ENCODE measurements at places on chromosomes 1 and 21.

DNA sequence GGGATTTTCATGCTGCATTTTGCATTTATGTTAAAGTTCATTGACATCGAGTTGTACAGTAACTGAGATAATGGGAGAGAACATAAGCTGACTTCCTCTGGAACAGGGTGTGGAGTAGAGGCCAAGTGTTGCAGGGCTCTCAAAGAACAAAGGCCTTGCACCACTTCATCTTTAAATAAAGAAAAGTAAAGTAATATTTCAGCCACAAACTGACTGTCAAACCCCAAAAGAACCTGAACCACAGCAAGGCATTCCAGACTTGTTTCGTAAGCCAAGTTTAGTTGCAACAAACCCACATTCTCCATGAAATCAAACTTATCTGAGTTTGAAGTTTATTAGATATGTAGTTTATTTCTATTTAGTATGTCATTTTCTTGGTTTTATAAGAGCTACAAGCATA, 19.1 kb upstream of the HMGCS2 start:
- H3K4me1 ChIP-seq = no peaks in the 10 kb centered on the region
- H3K4me3 ChIP-seq = no peak overlapping the region
- H3K27me3 ChIP-seq = peaks cover 9% of the 10 kb centered on the region
- H3K27ac ChIP-seq = no peak overlapping the region

GRCh38 chr1:164592634-164593033, 33.6 kb downstream of the PBX1 start:
- no peak overlapping the region for H3K4me3 ChIP-seq
- DNase-seq = no peak
- no peak overlapping the region for H3K27ac ChIP-seq
- no peaks in the 10 kb centered on the region for H3K4me1 ChIP-seq
- no peaks in the 10 kb centered on the region for H3K36me3 ChIP-seq

DNA sequence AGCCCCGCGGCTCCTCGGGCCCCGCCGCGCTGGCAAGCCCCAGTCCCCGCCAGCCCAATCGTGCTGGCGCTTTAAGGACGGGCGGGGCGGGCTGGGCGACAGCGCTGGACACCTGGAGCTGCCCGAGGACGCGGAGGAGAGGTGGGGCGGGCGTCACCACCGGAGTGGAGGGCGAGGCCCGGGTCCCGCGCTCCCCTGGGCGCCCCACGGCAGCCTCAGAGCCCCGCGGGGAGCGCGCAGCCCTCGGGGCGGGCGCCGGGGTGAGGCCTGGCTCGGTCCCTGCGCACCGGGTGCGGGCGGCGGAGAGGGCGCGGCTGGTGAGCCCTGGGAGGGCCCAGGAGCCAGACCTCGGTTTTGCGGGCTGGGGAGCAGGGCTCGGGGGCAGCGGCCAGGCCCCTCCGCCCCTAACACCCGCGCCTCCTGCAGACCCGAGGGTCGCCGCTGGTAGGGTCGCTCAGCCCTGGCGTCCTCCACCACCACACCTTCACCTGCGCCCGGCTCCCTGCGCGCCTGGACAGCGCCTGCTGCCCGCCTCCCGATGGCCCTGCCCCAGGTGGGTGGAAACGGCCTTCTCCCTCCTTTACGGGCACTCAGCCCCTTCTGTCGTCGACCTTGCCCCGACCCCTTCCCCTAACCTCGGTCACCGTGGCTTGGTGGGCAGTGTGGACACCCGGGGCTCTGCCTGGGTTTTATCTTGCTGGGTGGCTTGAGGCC, at the start of gene TMEM61:
TSS of gene TMEM61 (plus strand) at position 101 of the 714 bp plus-strand sequence. CDS start at position 539, 438 bp downstream.
- H3K4me3 ChIP-seq = no peak within 1 kb of the TSS
- no peaks in the 10 kb centered on the region for H3K4me1 ChIP-seq
- H3K27me3 ChIP-seq = peaks cover 20% of the 10 kb centered on the region
- DNase-seq = no peak
- no peak within 1 kb of the TSS for H3K27ac ChIP-seq
- no peaks in the 10 kb centered on the region for H3K36me3 ChIP-seq

GRCh38 chr1:158002022-158002630, 8.7 kb downstream of the KIRREL1 start:
- DNase-seq = no peak
- H3K4me1 ChIP-seq = no peaks in the 10 kb centered on the region
- H3K4me3 ChIP-seq = no peak overlapping the region
- H3K27ac ChIP-seq = no peak overlapping the region
- peaks cover 15% of the 10 kb centered on the region for H3K27me3 ChIP-seq

GRCh38 chr1:243452092-243452491, 196.3 kb downstream of the SDCCAG8 start:
- no peaks in the 10 kb centered on the region for H3K27me3 ChIP-seq
- peaks cover 10% of the 10 kb centered on the region for H3K36me3 ChIP-seq
- DNase-seq = no peak
- H3K4me1 ChIP-seq = peaks cover 9% of the 10 kb centered on the region

GRCh38 chr1:44679468-44679867, 5.0 kb downstream of the ARMH1 start:
- no peaks in the 10 kb centered on the region for H3K27me3 ChIP-seq
- peaks cover 9% of the 10 kb centered on the region for H3K4me1 ChIP-seq
- H3K27ac ChIP-seq = no peak overlapping the region
- no peak overlapping the region for H3K4me3 ChIP-seq

- H3K36me3 ChIP-seq = peaks cover 2% of the 10 kb centered on the region
- H3K27ac ChIP-seq = no peak overlapping the region
- DNase-seq = no peak
- peaks cover 4% of the 10 kb centered on the region for H3K4me1 ChIP-seq
These were observed 6.6 kb upstream of the NTPCR start for GRCh38 chr1:232943679-232944252.

DNA sequence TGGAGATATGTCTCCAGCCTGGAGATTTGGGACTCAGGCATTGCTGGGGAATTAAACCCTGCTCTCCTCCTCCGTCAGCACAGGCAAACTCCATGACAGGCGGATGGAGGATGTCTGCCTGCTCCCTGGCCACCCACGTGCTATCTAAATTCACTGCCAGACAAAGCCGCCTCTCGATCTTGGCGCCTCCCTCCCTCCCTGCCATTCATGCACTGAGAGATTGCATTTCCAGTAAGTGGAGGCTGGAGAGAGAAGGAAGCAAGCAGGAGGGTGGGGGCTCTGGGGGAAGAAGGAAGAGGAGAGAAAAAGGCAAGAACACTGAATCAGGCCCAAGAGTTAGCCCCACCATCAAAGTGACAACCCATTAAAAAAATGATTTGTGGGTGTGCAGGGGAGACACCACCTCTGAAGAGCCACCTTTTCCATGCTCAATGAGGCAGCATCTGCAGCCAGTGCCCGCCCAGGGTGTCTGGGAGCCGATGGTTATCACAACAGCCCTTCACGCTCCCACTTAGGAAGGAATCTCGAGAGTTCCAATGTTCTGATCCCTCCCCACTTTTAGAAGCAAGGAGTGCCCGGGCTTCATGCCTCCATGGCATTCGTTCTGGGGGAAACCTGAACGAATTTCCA, 183.0 kb downstream of the HIVEP3 start:
- H3K27ac ChIP-seq = no peak overlapping the region
- H3K4me1 ChIP-seq = peaks cover 41% of the 10 kb centered on the region
- no peaks in the 10 kb centered on the region for H3K27me3 ChIP-seq

- H3K27ac ChIP-seq = no peak overlapping the region
- no peak for DNase-seq
- no peaks in the 10 kb centered on the region for H3K4me1 ChIP-seq
- H3K27me3 ChIP-seq = peaks cover 4% of the 10 kb centered on the region
- H3K4me3 ChIP-seq = no peak overlapping the region
- peaks cover 8% of the 10 kb centered on the region for H3K36me3 ChIP-seq
These were observed 17.5 kb upstream of the LAMTOR5 start for GRCh38 chr1:110424699-110425611.

DNA sequence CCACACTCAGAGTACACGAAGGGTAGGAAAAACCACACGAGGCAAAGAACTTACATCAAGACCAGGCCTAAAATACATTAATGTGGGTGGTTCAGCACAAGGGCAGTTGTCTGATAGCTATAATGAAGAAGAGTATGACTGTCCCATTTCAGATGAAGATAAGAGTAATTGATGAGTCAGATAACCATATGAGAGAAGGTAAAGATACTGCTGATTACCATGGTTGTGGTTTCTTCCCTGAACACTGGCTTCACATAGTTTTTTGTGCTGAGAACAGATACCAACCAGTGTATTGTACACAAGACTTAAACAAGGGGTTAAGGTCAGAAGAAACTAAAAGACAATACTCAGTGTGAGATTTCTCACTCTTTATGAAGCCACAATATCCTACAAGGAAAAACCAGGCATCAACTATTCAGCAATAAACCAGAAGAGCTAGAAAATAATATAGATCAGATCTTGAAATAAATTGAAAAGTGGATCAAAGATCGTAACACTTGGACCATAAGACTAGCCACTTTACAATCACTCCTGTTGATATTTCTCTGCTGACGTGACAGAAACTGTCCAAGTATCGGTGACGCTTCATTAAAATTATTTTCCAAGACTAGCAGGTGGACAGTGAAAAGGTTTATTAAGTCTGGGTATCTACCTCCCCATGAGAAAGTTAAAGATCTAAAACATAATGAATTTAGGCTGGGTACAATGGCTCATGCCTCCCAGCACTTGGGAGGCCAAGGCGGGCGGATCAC, 28.6 kb downstream of the PUM1 start:
- peak overlapping the region; percentile 65 for H3K27ac ChIP-seq
- DNase-seq = no peak
- H3K36me3 ChIP-seq = peaks cover 29% of the 10 kb centered on the region
- H3K4me3 ChIP-seq = no peak overlapping the region
- no peaks in the 10 kb centered on the region for H3K27me3 ChIP-seq

DNA sequence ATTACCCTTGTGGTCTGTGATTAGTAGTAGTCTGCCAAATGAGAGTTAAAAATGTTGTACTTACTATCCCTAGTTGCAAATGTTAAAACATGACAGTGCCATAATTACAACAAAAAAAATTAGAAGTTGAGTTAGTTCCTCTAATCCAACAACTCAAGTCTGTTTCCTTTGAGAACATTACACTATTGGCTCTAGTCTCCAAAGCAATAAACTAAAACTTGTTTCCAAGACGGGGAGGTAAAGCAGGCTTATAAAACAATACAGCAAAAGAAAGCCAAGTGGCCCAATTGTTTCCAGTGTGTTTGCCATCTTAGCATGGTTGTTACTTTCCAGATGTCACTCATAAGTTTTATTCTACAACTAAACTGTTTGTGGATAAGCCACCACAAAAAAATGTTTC, 11.6 kb downstream of the KYAT3 start:
- peaks cover 9% of the 10 kb centered on the region for H3K36me3 ChIP-seq
- no peak overlapping the region for H3K4me3 ChIP-seq
- H3K27me3 ChIP-seq = no peaks in the 10 kb centered on the region
- DNase-seq = no peak
- peaks cover 27% of the 10 kb centered on the region for H3K4me1 ChIP-seq

DNA sequence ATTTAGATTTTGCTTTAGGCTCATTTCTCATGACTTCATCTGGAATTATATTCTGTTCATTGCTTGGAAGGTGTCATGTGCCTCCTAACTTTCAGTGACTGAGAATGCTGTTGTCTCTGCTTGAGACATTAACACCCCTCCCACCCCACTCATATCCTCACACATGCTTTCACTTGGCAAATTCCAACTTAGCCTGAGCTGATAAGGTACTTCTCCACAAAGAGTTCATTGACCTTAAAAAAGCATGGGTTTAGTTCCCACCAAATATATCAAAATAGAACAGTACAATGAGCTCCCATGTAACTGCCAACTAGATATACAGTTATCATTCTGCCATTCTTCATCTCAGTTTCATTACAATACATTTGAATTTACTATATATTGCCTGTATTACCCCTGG, 576.5 kb upstream of the ADGRL2 start:
- DNase-seq = no peak
- H3K4me3 ChIP-seq = no peak overlapping the region
- no peaks in the 10 kb centered on the region for H3K27me3 ChIP-seq

- H3K36me3 ChIP-seq = no peaks in the 10 kb centered on the region
- H3K27ac ChIP-seq = no peak overlapping the region
- no peaks in the 10 kb centered on the region for H3K27me3 ChIP-seq
- H3K4me3 ChIP-seq = no peak overlapping the region
- H3K4me1 ChIP-seq = no peaks in the 10 kb centered on the region
- no peak for DNase-seq
These were observed 78.3 kb upstream of the KCTD3 start for GRCh38 chr1:215488850-215489249.

- no peak overlapping the region for H3K4me3 ChIP-seq
- H3K36me3 ChIP-seq = no peaks in the 10 kb centered on the region
- no peak for DNase-seq
These were observed 70.6 kb upstream of the CNTN2 start for GRCh38 chr1:204972426-204972825.

DNA sequence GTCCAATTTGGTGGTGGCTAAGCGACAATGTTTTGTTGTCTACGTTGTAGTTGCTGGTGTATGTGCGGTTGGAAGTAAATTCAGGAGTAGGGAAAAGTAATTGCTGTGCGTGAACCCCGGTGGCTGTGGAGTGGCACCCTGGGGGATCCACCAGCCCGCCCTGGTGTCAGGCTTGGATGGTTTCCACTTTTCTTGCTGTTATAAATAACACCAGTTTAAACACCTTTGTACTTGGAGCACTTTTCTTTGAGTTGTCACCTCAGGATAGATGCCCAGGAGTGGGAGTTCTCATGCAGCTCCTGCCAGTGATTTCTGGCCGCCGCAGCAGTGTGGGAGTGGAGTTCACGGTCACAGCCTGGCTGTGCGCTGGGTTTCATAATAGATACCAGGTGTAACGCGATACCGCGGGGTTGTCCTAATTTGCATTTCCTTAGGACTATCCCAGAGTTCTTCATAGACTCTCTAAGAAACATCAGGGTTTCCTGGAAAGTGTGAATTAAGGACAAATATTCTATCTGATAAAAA, 12.8 kb upstream of the TMEM200B start:
- H3K36me3 ChIP-seq = no peaks in the 10 kb centered on the region
- no peak for DNase-seq
- H3K4me3 ChIP-seq = no peak overlapping the region
- H3K4me1 ChIP-seq = no peaks in the 10 kb centered on the region
- H3K27ac ChIP-seq = no peak overlapping the region

DNA sequence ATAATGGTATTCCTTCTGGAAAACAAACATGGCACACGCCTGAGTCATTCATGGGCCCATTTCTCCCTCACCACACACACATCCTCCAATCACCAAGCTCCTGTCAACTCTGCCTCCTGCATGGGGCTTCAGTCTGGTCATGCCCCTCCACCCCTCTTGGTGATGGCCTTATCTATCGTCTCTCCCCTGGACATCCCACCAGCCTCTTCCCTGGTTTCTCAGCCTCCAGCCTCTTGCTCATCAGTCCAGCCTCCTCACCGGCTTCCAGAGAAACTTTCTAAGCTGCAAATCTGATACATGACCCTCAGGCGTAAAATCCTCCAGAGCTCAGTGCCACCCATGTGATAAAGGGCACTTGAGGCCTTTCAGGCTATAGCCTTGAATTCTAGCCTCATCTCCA, 243.9 kb downstream of the FOXD2 start:
- DNase-seq = no peak
- H3K4me1 ChIP-seq = no peaks in the 10 kb centered on the region
- H3K27me3 ChIP-seq = peaks cover 10% of the 10 kb centered on the region
- H3K4me3 ChIP-seq = no peak overlapping the region
- H3K27ac ChIP-seq = no peak overlapping the region

GRCh38 chr1:235124665-235125064, 4.0 kb downstream of the TOMM20 start:
- peaks cover 33% of the 10 kb centered on the region for H3K4me1 ChIP-seq
- H3K36me3 ChIP-seq = peaks cover 14% of the 10 kb centered on the region
- no peak for DNase-seq
